ENCODE measurements at places on chromosomes 3 and 15. TPM values are rescaled to one million over a fixed set of nuclear protein-coding genes. Genes with fewer than 3 reads are reported as not detected.

Gene CHRD
- total RNA-seq, result not detected

Gene LRRC49
- not detected for total RNA-seq

Gene CSTA
- not detected for total RNA-seq

Gene BFSP2
- not detected for total RNA-seq

Gene TRPC1
- total RNA-seq, result 1.1 TPM

Gene TEX55
- not detected for total RNA-seq

Gene CELF6
- 0.27 TPM for total RNA-seq

Gene RYR3
- 0.02 TPM for total RNA-seq
